ENCODE measurements at places on chromosomes 2 and 18. TPM values are rescaled to one million over a fixed set of nuclear protein-coding genes. Genes with fewer than 3 reads are reported as not detected.

Gene MAPK4
- total RNA-seq = not detected

DNA sequence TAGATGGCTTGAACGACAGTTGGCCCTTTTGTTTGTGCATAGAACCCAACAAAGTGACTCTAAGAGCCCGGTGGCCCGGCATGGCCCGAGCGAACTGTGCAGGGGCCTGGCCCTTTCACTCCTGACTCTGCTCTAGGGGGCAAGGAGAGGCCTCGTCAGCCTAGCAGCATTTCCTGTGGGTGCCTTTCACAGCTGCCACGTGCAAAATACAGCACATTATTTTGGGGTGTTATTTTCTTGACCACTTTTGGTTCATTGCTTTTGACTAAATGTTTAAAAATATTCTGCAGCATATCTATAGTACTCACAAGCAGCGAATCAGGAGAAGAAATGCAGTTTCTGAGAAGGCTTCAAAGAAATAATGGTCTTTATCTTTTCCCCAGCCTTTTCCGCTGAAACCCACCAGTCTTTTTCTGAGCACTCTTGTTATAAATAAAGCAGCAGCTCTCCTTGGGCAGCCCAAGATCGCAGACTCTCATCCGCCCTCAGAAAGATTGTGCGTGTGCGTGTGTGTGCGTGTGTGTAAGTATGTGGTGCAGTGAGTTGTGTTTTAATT lies 31.3 kb downstream of the DGKD start:
- DNase-seq = no peak

Gene SLC23A3
- total RNA-seq = not detected

GRCh38 chr2:150931451-150931850 lies 330.2 kb downstream of the RBM43 start:
- DNase-seq = no peak

GRCh38 chr2:108866041-108866440 lies 79.5 kb downstream of the CCDC138 start:
- no peak for DNase-seq

DNA sequence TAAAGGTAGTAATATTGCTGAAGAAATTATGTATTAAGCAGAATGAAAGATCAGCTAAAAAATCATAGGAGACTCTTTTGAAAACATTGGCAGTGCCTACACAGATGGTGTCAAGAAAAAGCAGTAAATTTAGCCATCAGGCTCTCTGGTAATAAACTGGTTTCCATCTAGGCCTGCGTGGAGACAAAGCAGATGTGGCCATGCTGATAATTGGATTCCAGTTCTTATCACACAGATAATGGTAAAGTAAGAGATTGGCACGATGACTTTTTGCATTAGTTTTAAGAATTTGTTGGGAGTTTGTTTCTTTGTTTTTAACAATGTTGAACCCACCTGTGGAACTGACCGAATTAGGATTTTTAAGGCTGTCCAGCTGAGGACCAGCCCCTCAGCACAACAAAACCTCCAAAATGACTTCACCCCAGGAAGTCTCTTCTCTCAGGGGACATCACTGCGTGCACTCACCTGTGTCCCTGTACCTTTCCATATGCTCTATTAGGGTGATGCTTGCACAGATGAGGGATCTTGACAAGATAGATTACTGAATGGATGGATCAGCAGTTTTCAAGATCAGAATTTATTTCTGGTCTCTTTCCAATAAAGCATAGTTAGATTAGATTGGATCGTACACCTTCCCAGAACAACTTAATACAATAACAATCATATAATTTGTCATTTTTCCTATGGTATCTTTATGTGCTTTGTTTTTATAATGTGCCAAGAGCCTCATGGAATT lies 69.1 kb upstream of the DNAJC10 start:
- no peak for DNase-seq

DNA sequence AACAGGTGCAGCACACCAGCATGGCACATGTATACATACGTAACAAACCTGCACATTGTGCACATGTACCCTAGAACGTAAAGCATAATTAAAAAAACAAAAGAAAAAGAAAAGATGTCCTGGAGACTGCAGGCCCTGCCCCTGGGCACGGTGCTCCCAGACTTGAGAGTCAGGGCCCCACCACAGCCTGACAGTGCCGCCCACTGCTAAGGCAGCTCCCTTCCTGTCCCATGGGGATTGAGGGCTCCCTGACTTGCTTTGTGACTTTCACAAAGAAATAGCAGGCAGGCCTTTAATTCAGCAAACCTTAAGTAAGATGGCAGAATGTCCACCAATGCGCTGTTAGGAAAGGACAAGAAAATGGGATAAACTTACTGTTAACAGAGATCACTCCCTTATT lies 116.8 kb downstream of the NDUFA10 start:
- no peak for DNase-seq

GRCh38 chr2:65300134-65300760 lies 72.6 kb downstream of the ACTR2 start:
- peak; percentile 85 for DNase-seq

DNA sequence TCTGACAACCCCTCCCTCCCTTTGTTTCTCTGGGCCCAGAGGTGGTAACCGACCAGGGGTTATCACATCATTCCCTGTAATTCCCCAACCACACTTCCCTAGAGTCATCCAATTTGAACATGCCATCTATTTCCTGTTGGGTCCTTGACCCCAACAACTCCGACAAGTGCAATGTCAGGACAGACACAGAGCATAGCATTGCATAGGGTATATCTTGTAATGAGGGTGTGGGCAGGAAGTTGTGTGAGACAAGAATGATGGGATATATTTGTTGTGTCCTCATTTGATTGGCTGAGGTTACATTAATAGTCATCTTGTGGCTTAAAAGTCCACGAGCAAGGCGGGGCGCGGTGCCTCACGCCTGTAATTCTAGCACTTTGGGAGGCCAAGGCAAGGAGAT lies 33.4 kb upstream of the CNOT11 start:
- DNase-seq = no peak

DNA sequence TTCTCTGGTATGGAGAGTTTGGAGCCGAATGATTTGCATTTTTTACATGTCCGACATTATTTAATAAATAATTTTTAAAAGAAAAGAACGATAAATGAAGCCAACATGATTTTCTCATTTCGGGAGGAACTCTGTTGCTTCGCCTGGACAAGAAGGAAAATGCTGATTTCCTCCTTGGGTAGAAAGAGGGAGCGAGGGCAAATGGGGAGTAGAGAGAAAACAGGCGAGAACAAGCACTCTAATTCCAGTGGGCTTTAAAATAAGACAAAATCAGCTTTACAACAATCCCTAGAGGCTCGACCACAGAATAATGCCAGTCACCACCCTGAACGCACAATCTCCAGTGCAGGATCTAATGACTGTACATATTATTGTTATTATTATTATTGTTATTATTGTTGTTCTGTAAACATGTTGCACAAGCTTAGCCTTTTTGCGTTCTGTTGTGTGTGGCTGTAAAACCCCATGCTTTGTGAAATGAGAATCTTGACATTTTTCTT lies 3.7 kb downstream of the DLX1 start:
- DNase-seq = no peak

- no peak for DNase-seq
Measured at GRCh38 chr2:71735676-71736075, 282.3 kb downstream of the DYSF start.

Gene C1GALT1C1L
- not detected for total RNA-seq

Gene CPO
- not detected for total RNA-seq

Gene HTR2B
- total RNA-seq = 0.78 TPM

Gene MC2R
- not detected for total RNA-seq
